ENCODE measurements at places on chromosomes 6 and 20. TPM values are rescaled to one million over a fixed set of nuclear protein-coding genes. Genes with fewer than 3 reads are reported as not detected.

The FAM83D gene
- 3.4 TPM for total RNA-seq

The PDE10A gene
- total RNA-seq: 20.4 TPM

The GZF1 gene
- total RNA-seq: 15.7 TPM

The SLA2 gene
- total RNA-seq: 0.22 TPM

The PNPLA1 gene
- total RNA-seq: not detected

The PHACTR1 gene
- 4.0 TPM for total RNA-seq

The SALL4 gene
- total RNA-seq: 7.7 TPM

The BMP5 gene
- total RNA-seq: 0.25 TPM

The TTK gene
- 1.9 TPM for total RNA-seq

The MAP3K5 gene
- total RNA-seq: 41.4 TPM

The OSTM1 gene
- total RNA-seq: 41.0 TPM

The HLA-G gene
- 2.3 TPM for total RNA-seq

The SLC22A2 gene
- not detected for total RNA-seq

The PGC gene
- total RNA-seq: not detected

The CGAS gene
- 4.8 TPM for total RNA-seq

The DNMT3B gene
- total RNA-seq: 2.4 TPM

The CST7 gene
- 2.1 TPM for total RNA-seq

The GLP1R gene
- total RNA-seq: 0.21 TPM

The PXT1 gene
- total RNA-seq: not detected

The CD109 gene
- total RNA-seq: 3.9 TPM

The MARCKS gene
- total RNA-seq: 35.8 TPM

The PRL gene
- not detected for total RNA-seq

The RFX6 gene
- not detected for total RNA-seq

The SMOC2 gene
- 20.0 TPM for total RNA-seq

The TUBB1 gene
- not detected for total RNA-seq

The HFE gene
- total RNA-seq: 9.8 TPM

The PREX1 gene
- total RNA-seq: 42.7 TPM

The SLC24A3 gene
- total RNA-seq: 7.5 TPM

The DSN1 gene
- 14.7 TPM for total RNA-seq

The PAK5 gene
- total RNA-seq: not detected

The CAGE1 gene
- not detected for total RNA-seq

The FAM217A gene
- total RNA-seq: not detected

The EDN3 gene
- 76.3 TPM for total RNA-seq

The BNIP5 gene
- not detected for total RNA-seq

The GLO1 gene
- total RNA-seq: 90.0 TPM
